ENCODE measurements at places on chromosomes 5 and 9.

- no peak for DNase-seq
Observed at GRCh38 chr5:87872986-87873385, 395.7 kb downstream of the TMEM161B start.

GRCh38 chr9:90169490-90169889 is 473.1 kb downstream of the DIRAS2 start:
- DNase-seq = no peak

DNA sequence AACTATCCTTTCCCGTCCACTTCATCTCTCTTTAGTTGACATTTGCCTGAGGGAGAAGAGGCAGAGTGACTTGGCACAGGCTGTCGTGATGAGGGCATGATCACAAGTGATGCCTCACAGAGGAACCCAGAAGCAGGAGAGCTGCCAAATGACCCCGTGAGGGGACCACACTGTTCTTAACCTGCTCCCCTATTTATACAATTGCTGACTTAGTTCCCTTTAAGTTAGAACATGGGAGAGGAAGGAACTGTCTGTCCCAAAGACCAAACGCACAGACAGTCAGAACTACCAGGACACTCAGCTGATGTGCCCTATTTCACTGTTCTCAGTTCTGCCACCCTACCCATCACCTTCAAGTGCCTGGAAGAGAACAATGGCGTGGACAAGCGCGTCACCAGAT is 73.7 kb downstream of the SLC1A3 start:
- DNase-seq = no peak

DNA sequence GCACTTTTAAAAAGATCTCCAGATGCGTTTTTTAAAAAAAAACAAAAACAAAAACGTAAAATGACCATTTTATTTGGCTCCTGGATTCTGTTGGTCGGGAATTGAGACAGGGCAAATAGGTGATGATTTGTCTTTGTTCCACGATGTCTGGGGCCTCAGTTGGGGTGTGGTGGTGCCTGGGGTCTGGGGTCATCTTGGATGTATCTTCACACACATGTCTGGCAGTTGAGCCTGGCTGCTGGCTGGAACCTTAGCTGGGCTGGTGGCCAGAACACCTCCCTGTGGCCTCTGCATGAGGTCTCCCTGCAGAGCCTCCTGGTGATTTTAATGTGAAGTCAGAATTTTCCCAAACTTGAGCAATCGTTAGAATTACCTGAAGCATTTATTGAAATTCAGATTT is 42.5 kb upstream of the BASP1 start:
- no peak for DNase-seq

- DNase-seq = no peak
Observed at GRCh38 chr9:36221667-36222066, 30.9 kb downstream of the CLTA start.

DNA sequence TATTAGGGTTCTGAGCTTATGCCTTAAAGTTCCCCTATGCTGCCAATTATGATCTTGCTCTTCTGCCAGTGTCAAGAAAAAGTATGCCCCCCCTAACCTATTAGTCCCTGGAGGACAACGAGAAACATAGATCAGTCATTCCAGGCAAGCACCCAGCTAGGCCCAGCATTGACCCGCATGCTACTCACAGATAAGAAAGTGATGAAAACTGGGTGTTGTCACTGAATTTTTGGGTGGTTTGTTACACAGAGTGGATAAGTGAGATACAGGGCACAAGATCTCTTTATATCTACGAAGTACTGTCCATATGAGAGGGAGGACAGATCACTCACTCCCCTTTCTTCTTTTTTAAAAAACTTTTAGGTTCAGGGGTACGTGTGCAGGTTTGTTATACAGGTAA is 6.4 kb upstream of the TEX48 start:
- no peak for DNase-seq

DNA sequence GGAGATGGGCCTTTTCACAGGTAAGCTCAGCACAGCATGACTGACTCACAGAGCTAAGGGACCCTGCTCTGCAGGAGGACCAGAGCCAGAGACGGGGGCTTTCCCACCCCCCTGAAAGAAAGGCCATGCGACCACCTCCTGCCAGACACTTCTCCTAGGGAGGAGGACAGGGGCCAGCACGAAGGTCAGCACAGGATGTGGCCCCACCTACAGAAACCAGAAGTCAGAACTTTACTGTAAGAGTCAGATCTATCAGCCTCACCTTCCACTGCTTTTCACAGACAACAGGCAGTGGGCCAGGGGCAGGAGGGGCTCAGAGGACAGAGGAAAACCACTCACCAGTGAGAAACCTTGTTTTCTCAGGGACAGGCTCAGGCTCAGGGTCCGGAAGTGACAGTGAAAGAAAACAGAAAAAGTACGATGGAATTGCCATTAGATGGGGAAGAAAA is 37.9 kb downstream of the CCNJL start:
- no peak for DNase-seq

GRCh38 chr9:95607507-95607906 is 90.7 kb upstream of the PTCH1 start:
- DNase-seq = no peak

DNA sequence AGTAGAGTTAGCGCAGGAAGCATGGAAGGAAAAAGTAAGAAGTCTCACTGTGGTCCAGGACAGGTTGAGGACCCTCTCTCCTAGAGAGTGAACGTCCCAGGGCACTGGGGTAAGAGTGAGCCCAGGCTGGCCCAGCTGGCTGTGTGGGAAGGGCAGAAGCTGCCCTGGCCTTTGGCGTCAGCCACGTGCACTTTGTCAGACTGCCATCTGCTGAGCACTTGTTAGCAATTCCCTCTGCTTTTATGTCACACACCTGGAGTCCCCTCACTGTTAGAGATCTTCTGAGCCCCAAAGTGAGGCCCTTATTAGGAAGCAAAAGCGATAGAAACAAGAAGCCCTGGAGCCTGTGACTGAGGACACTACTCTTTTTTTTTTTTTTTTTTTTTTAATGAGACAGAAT is 79.1 kb downstream of the UGCG start:
- no peak for DNase-seq

GRCh38 chr5:89759802-89760201 is 649.8 kb downstream of the CETN3 start:
- no peak for DNase-seq

GRCh38 chr9:16720386-16720785 is 150.1 kb downstream of the BNC2 start:
- DNase-seq = no peak

- DNase-seq = no peak
Observed at GRCh38 chr9:16138561-16139491, 586.0 kb downstream of the CCDC171 start.

DNA sequence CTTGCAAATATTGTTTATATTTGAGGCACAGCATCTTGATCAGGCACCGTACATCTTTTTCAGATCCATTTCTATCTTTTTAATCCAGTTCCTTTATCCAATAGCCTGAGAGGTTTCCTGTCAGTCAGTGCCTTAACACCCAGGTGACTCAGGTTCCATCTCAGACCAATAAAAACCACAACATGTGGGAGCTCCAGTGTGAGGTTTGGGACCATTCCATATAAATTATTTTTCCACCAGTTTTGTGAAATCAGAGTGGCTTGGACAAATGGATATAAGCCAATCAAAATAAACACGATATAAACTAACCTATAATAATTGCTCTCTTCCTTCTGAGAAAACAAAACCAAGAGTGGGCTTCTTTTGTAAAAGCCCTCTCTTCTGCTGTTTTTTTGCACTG is 351.3 kb downstream of the NTRK2 start:
- no peak for DNase-seq

GRCh38 chr5:14715481-14715880 is 51.0 kb downstream of the OTULIN start:
- DNase-seq = no peak

DNA sequence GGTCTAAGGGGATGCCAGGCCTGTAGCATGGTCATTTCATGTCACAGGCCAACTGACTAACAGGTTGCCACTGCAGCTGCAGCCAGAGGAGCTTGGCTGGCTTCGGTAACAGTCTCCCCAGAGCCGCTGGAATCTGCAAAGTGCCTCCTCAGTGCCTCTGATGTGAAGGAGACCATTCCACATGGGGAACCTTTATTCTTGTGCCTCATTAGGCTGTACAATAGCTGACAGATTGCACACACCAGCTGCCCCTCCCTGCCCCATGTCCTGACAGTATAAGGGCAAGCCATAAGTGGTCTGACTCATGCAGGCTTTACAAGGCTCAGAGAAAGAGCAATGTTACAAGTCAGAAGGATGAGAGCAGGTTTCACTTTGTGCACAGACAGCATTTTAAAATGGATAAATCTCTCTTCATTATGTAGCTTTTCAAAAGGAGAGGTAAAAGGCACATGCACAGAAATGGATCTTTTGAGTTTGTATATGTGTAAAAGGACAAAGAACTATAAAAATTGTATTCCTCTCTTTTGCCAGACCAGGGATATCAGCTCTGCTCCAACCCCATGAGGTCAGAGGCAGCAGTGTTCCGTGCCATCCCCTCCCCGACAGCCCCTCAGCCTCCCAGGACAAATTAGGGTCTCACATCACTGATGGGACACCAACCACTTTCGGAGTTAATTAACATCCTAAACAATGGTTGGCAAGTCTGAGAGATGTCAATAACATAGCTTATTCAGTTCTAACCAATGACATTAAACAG is 467.8 kb downstream of the TMEM232 start:
- DNase-seq = peak; percentile 15

GRCh38 chr9:116515541-116515940 is 171.6 kb upstream of the TRIM32 start:
- DNase-seq = no peak

GRCh38 chr5:138702166-138703077 is 50.8 kb upstream of the CTNNA1 start:
- no peak for DNase-seq

- no peak for DNase-seq
Observed at GRCh38 chr5:4022056-4022670, 426.5 kb downstream of the IRX1 start.

GRCh38 chr5:127406326-127407121 is 110.9 kb upstream of the PRRC1 start:
- no peak for DNase-seq

GRCh38 chr5:146548781-146549449 is 32.9 kb upstream of the GPR151 start:
- no peak for DNase-seq

DNA sequence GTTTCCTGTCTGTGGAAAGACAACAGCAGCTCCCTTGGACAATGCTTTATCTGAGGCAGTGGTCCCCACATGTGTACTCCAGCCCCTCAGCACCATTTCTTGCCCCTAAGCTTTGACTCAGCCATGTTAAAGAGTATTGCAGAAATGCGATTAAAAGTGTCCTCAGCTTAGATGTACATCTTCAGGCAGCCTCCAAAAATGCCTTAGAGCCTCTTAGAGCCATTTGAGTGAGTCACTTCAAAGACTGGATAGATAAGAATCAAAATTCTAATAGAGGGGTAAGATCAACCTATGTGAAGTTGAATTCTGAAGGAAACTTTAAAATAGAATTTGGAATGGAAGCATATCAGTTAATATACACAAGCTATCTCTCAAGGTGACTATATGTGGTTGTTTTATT is 296.3 kb downstream of the ADAMTS6 start:
- no peak for DNase-seq

GRCh38 chr5:68709239-68709638 is 384.6 kb upstream of the SLC30A5 start:
- no peak for DNase-seq

- no peak for DNase-seq
Observed at GRCh38 chr5:88860501-88860900, 22.5 kb downstream of the MEF2C start.

DNA sequence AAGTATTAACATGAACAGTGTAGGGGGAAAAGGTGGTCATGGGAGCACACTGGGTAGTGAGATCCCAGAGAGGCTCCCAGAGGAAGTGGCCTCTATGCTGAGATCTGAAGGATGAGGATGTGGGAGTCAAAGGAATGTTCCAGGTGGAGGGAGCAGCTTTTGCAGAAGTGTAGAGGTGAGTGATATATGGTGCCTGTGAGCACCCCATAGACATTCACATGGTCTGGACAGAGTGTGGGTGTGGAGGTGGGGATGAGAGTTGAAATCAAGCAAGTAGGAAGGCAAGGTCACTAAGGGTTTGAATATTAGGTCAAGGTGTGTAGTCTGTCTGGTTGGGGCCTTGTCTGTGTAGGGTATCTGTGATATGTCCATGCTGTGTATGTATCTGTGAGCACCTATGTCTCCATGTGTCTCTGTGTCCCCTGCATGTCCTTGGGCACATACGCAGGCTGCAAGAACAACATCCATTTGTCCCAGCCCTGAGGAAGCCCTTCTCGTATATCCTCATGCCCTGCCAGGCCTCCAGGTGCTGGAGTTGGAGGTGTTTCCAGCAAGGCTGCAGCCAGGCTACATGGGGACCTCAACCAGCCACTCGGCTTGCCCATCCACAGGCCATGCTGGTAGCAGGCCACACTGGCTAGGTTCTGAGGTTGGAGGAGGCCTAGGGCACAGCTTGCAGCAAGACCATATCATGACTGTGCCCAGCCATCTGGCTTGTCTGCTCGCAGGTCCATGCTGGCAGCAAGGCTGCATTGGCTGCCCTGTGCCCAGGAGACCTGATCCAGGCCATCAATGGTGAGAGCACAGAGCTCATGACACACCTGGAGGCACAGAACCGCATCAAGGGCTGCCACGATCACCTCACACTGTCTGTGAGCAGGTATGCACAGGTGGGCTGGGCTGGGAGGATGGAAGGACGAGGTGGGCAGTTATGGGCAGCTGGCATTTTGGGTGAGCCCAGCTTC is 4.7 kb downstream of the PDLIM4 start:
- DNase-seq = no peak

DNA sequence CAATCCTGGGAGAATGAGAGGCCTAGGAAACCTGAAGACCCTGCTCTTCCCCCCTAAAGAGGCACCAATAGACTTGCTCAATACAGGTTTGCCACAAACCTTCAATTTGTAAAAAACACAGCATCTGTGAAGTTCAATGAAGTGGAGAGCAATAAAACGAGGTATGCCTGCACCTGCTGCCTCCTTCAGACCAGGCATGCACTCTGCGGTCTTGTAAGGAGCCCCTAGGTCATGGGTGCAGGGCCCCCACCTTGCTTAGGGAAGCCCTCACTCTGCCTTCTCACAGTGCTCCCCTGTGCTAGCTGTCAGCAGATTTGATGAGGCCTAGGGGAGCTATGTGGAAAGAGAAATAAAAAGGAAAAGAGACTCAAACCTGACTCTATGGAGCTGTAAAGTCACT is 72.1 kb upstream of the GALNT10 start:
- DNase-seq = no peak

DNA sequence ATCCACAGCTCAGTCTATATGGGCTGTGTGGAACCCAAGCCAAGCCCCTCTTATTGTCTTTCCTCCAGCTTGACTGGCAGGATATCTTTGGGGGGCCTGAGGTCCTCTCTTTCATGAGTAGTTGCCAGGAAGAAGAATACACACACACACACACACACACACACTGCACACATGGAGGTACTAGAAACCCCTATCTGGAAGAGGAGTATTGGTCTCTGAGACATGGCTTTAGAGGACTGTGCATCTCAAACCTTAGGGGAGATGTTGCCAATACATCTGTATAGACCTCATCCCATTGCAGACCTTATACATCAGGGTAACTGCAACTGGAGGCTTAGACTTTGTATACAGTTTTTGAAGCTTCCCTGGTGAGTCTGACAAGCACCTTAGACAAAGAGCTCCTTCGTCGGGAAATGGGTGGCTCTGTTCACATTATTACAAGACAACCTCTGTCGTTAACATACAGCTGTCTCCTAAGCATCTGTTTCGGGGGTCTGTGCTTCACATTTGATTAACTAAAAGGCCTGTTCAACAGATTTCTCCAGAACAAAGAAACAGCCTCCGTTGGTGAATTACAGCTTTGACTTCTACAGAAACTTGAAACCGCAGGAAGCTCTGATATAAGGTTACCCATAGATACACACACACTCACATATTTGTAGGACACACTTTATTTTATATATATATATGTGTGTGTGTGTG is 5.5 kb upstream of the ENTREP1 start:
- DNase-seq = no peak

- no peak for DNase-seq
Observed at GRCh38 chr5:159274676-159275075, 11.6 kb downstream of the UBLCP1 start.

Data from T1000 (cell line).